Globus pallidus (tissue), 1 donor: ENCODE measurements at places on chromosomes 5 and 9.

- no peak for DNase-seq
Observed at GRCh38 chr5:59665086-59665831, 228.3 kb downstream of the PDE4D start.

DNA sequence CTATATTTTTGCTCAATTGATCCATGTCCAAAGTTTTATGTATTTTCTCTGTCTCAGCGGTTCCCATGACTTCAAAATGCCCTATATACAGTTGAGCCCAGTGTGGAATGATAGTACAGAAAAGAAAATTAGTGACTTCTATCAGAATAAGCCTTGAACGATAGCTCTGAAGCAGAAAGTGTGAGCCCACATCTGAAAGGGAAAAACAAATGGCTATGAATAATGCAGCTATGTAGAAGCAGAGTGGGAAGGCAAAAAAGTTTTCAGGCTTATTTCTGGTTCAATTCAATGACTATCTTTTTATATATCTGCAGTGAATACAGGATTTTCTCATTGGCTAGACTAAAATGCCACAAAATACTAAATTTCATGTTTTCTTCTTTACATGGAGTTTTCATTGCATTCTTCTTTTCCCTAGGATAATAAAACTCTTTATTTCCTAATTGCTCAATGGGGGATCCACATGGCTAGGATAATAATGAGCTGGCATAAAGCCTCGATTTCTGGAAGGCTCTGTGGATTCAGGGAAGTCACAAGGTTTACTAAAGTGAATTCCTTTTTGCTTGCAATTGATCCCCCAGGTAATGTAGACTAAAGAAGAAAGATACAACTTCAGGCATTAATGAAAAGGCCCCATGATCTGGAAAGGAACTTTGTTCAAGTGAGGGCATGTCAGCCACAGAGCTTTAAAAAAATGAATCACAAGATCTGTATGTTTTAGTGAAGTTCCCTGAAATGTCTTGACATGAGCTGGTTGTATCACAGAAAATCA is 377.0 kb upstream of the RIOK2 start:
- DNase-seq = peak; percentile 35

DNA sequence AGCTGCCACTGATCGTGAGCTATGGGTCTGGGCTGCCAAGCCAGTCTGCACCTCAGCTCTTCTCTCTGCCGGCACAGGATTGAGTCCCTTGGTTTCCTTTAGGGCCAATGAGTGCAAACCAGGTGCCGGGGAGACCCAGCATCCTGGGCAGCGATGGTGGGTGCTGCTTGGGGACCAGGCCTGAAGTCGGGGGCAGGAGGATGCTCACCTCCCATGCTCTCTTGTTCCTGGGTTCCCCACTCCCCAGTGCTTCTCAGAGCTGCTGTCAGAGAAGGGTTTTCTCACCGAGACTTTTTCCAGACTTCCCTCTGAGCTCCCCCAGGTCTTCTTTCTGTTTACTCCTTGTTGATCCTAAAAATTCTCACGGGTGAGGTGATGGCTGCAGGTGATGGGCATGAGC is 61.2 kb downstream of the IRX1 start:
- no peak for DNase-seq

GRCh38 chr5:150264667-150265603 is 24.6 kb downstream of the CAMK2A start:
- no peak for DNase-seq

- no peak for DNase-seq
Observed at GRCh38 chr9:133869674-133870405, 122.3 kb downstream of the VAV2 start.

- DNase-seq = no peak
Observed at GRCh38 chr9:129725795-129726251, 27.0 kb downstream of the PTGES start.

DNA sequence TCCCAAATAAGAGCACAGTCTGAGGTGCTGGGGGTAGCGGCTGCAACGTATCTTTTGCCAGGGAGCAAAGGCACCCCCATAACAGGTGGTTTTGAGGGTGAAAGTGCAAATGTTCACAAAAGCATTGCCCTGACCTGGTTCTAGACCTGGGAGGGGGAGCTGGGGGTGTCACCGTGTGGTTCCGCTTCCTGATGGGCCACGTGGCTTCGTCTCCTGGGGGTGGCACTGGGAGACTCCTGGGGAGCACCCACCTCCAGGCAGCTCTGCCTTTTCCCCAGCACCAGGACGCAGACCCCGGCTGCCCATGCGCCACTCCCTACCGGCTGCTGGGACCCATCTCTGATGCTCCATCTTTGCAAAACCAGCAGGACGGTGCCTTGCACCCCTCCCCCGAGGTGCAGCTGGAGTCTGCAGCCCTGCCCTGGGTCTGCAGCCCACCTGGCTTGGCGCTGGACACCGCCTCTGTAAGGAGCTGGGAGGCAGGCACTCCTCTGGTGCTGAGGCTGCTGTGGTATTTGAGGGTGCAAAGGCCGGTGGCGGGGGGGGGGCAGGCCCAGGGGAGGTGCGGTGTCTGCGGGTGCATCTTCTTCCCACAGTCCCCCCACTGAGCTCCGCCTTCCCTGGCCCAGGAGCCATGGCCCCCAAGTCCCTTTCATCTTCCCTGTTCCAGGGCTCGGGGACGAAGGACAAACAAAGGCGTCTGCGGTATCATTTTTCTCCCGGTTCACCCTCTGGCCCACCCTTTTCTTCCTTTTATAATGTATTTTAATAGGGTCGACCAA is 29.8 kb upstream of the RXRA start:
- no peak for DNase-seq

DNA sequence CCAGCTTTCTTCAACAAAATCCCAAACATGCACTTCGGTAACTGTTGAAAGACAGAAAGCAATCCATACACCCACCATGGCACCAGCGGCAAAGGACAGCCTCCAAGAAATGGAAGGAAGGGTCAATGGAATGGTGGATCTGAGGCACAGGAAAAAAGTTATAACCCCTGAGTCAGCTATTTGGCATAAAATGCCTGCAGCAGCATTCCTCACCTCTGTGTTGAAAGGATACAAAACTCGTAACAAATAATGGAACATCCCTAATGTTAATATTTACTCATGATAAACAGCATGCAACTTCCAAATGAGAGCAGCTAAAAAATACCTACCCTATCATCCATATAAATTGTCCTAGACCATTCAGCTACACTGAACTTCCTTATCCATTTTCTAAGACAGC is 9.4 kb downstream of the FBXW11 start:
- DNase-seq = no peak

DNA sequence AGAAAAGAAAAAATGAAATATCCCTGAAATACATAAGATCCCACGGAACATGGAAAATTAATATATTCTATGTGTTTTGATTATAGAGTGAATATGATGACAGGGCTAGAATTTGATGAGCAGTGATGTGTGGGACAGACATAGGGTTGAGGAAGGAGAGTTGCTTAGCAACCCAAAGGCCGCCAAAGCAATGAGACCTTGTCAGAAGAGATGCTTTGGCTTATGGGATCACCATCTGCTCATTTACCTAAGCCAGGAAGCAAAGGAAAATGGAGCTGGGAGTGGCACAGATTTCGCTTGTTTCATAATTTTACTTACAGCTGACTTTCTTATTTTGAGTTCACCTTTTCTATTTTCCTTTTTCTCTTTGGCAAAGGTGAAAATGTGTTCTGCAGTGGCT is 20.9 kb upstream of the HAPLN1 start:
- DNase-seq = no peak

DNA sequence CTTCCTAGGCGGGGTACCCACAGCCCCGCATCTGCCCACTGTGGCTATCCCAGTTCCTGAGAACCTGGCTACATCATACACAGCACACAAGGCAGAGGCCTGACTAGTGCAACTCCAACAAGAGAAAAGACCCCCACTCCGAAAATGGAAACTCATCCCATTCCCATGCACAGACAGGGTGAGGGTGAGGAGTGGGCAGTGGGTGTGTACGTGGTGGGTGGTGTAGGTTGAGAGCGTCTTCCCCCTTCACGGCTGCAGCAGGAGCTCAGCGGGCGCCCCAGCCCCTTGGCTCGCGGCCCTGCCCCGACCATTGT is 501 bp upstream of the MAP1B start:
- DNase-seq = no peak

DNA sequence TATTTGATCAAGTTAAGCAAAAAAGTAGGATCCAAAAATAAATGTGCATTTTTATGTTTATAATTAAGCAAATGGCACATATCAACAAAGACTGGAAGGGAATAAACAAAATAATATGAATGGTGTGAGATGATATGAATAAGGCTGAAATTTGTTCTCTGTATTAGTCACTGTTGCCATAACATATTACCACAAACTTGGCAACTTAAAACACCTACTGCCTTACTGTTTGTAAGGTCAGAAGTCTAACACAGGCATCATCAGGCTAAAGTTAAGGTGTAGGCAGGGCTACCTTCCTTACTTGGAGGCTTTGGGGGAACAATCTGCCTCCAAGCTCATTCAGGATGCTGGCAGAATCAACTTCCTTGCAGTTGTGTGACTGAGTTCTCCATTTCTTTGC is 19.3 kb downstream of the PGGT1B start:
- DNase-seq = no peak

DNA sequence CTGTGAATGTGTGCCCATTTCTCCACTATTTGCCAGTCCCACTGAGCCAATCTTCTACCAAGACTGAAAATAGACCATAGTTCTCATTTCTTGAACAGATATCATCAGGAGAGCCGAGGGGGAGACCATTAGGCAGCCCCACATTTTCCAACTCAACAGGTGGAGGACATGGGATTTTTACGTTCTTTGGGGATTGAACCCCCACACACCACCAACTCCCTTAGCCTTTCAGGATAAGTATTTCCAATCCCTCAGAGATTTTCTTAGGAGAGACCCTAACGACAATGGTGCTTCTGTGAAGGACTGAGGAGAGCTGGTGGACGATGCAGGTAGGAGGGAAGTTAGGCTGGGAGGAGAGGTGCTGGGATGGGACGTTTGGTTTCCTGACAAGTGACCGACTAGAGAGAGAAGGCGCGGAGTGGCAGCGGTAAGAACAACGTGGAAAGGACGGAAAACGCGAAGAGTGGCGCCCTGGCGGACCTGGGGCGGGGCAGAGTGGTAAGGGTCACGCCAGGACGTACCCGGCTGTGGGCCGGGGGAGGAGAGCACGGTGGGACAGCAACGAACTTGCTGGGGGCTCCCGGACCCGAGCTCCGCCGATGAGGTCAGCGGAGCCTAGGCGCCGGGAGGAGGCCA is 681 bp upstream of the CHSY3 start:
- no peak for DNase-seq
